ENCODE measurements at places on chromosomes 5 and 9.

DNA sequence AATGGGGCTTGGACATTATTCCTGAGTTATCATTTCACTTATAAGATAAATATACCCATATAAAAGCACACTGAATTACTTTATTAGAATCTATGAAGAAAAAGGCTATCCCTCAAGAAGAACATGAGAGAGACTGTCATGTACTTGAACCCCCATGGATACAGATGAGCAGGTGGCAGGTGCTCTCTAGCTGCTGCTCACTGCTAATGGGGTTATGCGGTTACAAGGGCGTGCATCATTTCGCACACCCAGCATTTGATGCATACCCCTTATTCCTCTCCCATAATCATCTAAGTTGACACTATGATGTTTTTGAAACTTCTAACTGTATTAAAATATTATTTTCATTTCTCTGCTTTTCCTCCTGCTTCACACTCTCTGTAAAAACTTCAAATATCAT is 16.4 kb downstream of the ITK start:
- no peak for DNase-seq

DNA sequence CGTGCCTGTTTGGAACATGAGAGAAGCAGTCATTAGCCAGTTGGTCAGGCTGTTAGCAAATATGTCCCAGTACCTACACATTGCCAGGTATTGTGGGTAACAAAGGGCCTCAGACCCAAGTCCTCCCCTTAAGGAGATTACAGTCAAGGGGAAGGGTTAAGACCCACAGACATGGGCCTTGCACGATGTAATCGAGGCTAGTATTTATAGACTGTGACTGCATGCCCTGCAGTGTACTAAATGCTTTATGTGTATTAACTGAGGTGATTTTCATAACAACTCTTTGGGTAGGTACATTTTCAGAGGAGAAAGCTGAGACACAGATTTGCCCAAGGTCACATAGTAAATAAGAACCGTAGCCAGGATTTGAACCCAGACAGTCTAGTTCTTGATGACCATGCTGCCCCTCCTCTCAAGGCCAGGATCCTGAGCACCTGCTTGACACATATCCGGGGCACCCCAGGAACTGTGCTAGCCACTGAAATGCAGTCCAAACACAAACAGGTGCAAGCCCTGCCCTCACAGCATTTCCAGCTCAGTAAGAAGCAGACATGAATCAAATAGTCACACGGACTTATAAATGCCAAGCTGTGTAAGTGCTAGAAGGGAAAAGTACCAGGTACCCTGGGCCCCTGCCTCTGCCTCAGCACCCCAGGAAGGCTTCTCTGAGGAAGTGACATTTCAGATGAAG is 32.0 kb upstream of the GRPEL2 start:
- DNase-seq: no peak

GRCh38 chr5:179256328-179257175 is 88.7 kb downstream of the ADAMTS2 start:
- DNase-seq: no peak

DNA sequence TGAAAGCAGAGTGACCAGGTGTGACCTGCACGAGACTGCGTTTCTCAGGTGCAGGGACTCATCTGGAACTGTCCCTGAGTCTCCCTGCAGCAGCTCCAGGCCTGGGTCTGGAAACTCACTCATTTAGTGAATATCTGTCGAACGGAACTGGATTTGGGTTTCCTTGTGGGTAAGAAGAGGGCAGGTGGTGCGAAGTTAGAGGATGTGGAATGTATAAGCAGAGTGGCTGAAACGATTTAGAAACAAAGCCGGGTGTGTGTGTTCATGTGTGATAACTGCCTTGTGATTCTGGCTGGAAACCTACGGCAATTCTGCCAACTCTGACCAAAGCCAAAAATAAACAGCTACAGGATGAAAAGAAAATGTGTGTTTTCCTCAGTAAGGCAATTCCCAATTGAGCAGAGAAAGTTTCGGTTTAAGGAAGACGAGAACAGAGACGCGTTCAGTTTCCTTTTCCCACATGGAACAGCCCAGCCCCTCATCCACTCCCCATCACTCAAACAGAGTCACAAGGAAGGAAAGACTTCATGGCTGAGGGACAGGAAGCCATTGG is 130.3 kb downstream of the NSG2 start:
- no peak for DNase-seq

DNA sequence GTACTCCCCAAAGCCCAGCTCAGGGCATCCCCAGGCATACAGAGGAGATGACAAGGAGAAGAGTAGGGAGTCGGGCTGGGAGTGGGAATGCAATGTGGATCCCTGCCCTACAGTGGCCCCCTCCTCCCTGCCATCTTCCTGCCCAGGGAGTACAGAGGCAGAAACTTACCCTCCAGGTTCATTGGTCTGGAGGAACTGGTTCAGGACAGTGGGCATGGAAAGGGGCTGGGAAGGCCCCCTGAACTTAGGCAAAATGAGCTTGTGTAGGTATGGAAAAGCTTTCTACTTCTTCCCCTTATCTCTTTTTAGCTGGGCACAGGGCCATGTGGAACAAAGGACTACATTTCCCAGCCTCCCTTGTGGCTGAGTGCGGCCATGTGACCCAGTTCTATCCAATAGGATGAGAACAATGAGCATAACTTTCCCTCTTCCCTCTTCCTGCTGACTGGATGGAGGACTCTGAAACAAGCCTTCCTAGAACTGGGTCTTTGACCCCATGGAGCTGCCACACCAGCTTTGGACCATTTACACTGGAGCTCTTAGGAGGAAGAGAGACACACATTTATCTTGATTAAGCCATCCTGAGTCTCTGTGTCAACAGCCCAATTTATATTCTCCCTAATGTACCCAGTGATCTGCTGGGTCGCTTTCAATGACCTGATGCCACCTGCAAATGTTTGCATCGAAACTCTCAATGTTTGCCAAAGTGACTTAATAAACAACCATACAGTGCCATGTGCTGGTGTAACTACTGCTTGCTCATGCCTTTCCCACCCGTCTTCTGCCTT is 25.0 kb upstream of the HMCN2 start:
- peak; percentile 33 for DNase-seq

- DNase-seq: no peak
Measured at GRCh38 chr5:73444499-73445438, 3.8 kb downstream of the FOXD1 start.

GRCh38 chr5:91190314-91190690 is 192.8 kb downstream of the ARRDC3 start:
- DNase-seq: no peak

- DNase-seq: no peak
Measured at GRCh38 chr5:54480296-54480695, 24.8 kb downstream of the HSPB3 start.

- peak; percentile 55 for DNase-seq
Measured at GRCh38 chr9:70411121-70411929, 3.1 kb downstream of the KLF9 start.

DNA sequence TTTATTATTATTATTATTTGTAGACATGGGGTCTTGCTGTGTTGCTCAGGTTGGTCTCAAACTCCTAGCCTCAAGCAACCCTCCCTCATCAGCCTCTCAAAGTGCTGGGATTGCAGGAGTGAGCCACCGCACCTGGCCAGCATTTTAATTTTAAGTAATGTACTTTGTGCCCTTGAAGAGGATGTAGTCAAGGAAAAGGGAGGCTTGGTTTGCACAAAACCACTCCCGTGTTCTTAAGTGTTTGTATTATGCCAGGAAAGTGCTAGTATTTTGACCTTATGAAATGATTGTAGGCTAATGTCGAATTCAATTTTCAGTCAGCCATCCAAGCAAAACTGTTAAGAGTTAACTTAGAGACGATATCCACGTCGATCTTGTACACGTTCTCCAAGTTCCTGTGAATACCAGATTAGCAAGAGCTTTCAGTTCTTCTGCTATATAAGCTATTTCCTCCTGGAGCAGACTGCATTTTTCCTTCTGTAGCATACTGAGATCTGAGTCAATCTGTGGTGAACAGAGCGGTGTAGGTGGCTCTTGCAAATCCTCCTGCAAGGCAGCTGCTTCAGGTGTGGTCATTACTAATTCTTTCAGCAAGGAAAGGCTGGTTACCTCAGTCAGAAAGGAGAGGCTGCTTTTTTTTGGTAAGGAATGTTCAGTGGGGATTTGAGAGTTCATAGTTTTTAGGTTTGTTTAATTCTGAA is 23.7 kb downstream of the CCDC171 start:
- DNase-seq: no peak

DNA sequence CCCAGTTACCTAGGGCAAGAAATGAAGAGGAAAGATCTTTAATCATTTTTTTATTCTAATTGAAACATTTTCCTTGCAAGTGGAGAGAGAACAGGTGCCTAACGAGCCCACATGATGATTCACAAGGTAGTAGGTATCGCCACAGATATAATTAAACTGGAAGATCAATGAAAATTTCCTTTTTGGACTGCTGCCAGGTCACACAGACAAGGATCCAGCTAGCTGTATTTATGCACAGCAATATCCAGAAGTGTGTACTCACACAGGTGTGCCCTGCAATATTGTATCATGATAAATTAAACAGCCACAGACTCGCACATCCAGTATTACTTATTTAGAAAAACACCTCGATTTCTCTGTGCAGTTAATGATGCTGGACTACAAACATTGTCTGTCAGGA is 294.0 kb upstream of the SMARCA2 start:
- DNase-seq: no peak

GRCh38 chr5:128528637-128529255 is 9.3 kb downstream of the FBN2 start:
- no peak for DNase-seq

GRCh38 chr9:119322184-119322583 is 47.1 kb downstream of the BRINP1 start:
- no peak for DNase-seq

DNA sequence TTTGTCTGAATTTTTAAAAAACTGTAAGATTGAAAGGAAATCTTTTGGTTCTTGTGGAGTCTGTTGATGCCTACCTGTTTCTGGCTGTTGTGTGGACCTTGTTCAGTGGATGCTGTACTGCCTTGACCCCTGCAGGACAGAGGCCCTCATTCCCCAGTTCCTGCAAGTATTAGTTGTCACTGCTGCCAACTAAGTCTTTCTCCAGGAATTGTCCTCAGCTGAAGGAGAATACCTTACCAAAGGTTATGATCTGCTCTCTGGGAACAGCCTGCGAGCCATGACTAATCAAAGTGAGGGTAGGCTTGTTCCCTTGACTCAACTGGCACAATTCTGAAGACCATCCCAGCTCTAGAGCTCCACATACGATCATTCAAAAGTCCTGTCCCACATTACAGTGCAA is 145.3 kb upstream of the FST start:
- no peak for DNase-seq

GRCh38 chr5:158967541-158967940 is 132.2 kb downstream of the EBF1 start:
- no peak for DNase-seq

DNA sequence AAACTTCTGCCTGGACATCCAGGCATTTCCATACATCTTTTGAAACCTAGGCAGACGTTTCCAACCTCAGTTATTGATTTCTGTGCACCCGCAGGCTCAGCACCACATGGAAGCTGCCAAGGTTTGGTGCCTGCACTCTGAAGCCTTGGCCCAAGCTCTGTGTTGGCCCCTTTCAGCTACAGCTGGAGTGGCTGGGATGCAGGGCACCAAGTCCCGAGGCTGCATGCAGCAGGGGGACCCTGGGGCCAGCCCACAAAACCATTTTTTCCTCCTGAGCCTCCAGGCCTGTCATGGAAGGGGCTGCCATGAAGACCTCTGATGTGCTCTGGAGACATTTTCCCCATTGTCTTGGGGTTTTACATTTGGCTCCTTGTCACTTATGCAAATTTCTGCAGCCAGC is 49.9 kb downstream of the NFX1 start:
- DNase-seq: no peak

GRCh38 chr5:54620141-54620933 is 102.8 kb downstream of the SNX18 start:
- DNase-seq: no peak

GRCh38 chr5:11878814-11879213 is 25.4 kb downstream of the CTNND2 start:
- DNase-seq: peak; percentile 32

- no peak for DNase-seq
Measured at GRCh38 chr9:72871685-72872084, 81.2 kb downstream of the ALDH1A1 start.

- no peak for DNase-seq
Measured at GRCh38 chr9:120927269-120928014, 846 bp upstream of the TRAF1 start.

GRCh38 chr9:18928711-18929110 is 104.3 kb downstream of the SAXO1 start:
- no peak for DNase-seq

- DNase-seq: no peak
Measured at GRCh38 chr5:58184910-58185309, 275.0 kb downstream of the PLK2 start.

DNA sequence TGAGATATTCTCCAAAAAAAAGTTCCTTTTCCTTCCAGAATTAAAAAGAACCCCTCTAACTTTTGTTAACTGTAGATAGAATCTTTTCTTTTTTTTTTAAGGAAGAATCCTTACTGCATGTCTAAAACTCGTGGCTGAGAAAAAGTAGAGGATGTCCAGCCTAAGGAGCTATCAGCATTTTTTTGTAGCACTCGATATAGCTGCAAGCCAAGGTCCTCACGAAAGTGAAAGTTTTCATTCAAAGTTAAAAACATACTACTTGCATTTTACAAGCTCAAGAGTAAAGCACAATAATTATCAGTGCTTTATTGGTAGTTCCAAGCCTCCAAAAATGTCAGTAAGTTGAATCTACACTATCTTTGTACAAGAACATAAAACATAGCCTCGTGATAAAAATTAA is 28.7 kb upstream of the ZSWIM6 start:
- DNase-seq: no peak

DNA sequence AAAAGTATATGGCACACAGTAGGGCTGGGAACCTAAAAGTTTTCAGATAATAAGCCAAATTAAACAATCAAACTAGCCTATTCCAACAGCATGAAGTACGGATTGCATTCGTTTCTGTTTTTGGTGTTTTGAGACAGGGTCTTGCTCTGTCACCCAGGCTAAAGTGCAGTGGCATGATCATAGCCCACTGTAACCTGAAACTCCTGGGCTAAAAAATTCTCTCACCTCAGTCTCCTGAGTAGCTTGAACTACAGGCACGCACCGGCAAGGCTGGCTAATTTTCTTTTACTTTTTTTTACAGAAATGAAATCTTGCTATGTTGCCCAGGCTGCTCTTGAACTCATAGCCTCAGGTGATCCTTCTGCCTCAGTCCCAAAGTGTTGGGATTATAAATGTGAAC is 5.2 kb downstream of the RFX3 start:
- DNase-seq: no peak

DNA sequence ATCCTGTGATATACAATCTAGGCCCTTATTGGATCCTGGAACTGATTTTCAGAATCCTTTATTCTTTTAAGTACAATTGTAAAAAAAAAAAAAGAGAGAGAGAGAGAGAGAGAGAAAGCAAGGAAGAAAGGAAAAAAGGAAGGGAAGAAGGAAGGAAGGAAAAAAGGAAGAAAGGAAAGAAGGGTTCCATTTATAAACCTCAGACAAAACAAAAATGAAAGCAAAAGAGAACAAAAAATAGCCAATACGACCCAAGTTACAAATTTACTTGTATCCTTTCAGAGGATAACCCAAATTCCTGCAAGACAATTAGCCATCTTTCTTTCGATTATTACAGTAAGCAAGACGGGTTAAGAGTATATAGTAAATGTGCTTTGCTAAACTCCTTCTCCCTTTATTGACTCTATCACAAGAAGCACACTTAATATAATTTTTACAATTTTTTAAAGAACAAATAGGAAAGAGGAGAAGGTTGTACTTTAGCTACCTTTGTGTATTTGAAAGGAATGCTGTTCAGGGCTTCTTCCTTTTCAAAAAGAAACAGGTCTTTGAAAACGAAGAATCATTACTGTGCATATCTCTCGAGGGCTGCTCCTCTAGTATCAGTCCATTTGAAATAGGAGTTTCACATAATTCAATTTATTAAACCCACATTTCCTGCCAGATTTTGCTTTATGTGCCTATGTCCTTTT is 543.3 kb downstream of the RAB3C start:
- DNase-seq: no peak
